Stimulated activated CD8-positive, alpha-beta memory T cell treated with anti-CD3 and anti-CD28 coated beads, Interleukin-7, amount 100 ng/mL, for 4 hours (primary cell): ENCODE measurements at places on chromosomes 2 and 18.

DNA sequence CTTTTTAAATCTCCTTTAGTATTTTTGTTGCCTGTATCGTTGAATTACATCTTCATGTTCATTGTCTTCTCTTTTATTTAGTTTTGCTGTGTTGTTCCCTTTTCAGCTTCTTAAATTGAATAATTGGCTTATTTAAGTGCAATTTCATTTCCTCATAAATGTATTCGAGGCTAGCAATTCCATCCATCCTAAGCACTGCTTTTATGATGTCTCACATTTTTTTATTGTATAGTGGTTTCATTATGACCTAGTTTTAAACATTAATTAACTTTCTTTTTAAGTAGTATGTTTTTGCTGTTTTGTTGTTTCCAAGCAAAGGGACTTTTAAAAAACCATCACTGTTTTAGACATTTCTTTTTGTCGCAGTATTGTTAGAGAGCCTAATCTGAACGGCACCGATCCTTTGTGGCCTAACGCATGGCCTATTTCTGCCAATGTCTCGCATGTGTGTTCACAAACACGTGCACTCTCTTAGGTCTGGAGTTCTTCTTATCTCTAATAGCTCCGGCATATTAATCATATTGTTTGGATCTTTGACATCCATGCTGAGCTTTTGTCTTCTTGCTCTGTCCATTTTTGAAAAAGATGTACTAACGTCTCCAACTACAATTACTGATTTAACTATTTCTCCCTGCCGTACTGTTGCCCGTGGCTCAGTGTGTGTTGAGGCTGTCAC, 59.6 kb upstream of the ZNF516 start:
- DNase-seq, result no peak

DNA sequence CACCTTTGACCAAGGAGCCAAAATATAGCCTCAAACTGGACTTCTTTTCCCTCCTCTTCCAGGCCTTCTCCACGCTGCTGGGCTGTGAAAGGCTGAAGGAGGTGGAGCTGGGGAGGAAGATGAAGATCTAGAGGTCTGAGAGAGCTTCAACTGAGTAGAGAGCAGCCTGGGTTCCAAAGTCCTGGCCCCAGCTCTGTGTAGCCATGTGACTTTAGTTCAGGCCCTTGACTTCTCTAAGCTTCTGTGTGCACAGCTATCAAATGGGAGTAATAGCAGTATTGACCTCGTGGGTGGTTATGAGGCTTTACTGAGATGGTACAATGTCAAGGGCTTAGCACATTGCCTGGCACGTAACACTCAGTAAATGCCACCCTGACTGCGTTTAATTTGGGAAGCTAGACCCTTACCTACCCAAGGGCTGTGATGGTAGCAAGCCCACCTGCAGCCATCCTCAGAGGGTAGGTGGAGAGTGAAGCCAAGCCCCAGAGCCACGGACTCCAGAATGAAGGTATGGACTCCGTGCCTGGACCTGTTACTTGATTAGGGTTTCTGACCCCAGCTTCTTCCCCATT, 38.4 kb downstream of the SERTAD2 start:
- no peak for DNase-seq

DNA sequence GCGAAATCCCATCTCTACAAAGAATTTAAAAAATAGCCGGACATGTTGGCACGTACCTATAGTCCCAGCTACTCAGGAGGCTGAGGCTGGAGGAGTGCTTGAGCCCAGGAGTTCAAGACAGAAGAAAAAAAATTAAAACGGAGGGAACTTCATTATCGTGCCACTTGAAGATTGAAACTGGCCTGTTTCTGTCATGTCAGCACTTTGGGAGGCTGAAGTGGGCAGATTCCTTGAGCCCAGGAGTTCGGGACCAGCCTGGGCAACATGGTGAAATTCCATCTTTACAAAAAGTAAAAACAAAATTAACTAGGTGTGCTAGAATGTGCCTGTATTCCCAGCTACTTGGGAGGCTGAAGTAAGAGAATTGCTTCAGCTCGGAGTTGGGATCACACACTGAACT, 3.0 kb upstream of the TEX44 start:
- DNase-seq, result no peak

DNA sequence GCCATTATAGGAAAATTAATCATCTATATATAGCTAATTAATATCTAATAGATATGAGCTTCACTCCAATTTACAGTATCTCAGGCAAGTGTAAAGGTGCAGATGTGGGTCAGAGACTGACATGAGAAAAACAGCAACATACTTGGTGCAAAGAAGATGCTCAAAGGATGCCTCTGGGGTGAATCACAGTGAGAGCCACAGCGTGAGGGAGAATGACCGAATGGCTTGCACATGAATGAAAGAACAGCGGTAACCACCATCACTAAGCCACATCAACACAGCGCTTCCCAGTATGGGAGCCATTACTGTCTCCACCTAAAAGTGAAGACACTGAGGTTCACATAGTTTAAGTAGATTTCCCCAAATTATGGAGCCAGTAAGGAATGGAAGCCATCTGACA, 423.4 kb upstream of the ID2 start:
- no peak for DNase-seq

DNA sequence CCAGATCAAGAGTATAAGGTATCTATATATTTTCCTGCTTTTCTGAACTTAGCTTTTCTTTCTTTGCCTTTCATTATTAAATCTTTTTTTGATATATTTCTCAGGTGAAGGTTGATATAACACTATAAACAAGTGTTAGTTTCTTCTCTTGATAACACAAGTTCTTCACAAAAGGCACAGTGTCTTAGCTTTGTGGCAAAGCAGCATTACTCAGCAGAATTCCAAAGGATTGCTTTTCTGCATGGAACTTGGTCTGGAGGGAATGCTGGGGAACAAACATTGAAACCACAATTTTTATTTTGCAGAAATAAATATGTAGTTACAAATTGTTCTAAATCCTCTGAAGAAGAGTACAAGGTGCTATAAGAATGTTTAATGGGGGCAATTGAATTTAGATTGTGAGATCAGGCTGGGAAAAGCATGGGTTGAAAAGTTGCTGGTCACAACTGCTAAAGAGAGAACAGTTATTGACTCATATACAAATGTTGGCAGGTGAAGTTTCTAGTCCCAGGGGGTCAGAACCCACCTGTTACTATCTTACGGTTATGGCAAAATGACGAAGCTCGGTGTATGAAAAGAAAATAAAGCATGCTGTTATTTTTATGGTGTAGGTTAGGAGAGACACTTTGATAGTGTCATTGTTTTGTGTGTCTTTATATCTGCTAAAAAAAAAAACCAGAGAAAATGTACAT, 68.2 kb downstream of the UBR3 start:
- DNase-seq, result no peak

- DNase-seq, result no peak
Measured at GRCh38 chr18:48931680-48932461, 18.9 kb downstream of the SMAD7 start.

DNA sequence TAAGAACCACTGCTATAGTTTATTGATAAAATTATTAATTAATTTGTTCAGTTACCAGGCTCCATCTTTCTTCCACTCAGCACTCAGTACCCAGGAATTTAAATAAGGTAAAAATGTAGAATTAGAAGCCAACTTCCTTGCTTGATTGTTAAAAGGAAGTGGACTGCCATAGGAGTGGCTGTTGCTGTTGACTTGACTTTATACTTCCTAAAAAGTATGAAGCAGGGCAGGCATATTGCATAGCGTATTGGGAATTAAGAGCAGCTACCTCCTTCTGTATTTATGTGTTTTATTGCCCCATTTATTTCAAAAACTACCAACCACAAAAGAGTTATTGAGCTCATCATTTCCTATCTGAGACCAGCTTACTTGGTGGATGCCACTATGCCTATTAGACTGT, 27.9 kb downstream of the PSMD1 start:
- no peak for DNase-seq

DNA sequence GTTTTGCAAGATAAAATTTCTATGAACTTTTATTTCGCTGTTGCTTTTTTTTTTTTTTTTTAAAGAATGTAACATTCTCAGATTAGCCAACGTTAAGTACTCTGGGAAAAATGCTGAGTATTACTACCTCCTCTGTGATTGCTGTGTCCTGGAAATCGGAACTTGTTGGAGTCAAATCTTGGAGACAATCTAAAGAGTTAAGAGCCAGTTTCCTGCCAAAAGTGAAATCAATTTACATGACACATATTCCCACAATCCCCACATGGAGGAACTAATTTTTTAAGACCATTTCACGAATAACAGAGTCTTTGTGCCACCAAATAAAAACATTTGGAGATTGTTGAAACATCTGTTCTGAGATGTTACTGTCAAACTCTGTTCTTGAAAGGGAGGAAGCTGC, 127.8 kb downstream of the MEP1B start:
- no peak for DNase-seq

- DNase-seq, result no peak
Measured at GRCh38 chr18:22558945-22559385, 141.2 kb upstream of the CTAGE1 start.

- no peak for DNase-seq
Measured at GRCh38 chr18:61917818-61918217, 25.0 kb upstream of the RNF152 start.

GRCh38 chr2:183630964-183631363, 506.7 kb downstream of the NUP35 start:
- no peak for DNase-seq

DNA sequence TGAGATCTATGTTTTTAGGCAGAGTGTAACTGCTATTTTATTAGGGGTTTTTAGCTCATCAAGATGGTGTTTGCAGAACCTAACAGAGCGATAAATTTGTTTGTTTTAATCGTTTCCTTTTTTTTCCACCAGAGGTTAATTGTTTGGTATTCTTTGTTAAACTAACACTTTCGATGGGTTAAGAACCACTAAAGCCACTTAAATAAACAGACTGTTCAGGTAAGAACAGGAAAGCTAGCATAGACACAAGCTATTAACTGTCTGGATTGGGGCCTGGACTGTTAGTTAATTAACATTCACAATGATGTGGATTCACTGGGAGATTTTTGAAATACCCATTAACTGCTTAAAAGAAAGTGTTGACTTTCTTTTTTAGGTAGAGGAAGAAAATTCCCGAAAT, 209.0 kb upstream of the COPS8 start:
- DNase-seq, result no peak

GRCh38 chr2:137383391-137383790, 580.9 kb upstream of the HNMT start:
- DNase-seq, result no peak

- DNase-seq, result no peak
Measured at GRCh38 chr2:158060835-158061435, 40.7 kb upstream of the UPP2 start.

DNA sequence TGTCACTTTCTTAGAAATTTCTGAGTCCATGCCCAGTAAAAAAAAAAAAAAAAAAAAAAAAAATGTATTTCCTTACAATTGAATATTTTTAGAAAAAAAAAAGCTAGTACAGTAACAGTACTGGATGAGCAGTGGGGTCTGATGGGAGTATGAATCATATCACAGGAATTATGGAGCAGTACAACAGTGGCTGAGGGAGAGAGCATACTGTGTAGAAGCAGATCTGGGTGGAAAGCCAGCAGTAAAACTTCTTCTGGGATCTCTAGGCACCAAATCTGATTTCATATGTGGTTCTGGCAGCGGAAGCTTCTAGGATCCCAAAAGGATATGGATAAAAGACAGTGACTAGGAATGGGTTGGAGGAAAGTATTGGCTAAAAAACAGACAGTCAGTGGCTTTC, 414.9 kb upstream of the FSHR start:
- no peak for DNase-seq

GRCh38 chr2:102366406-102367112, 11.0 kb downstream of the IL18R1 start:
- no peak for DNase-seq

GRCh38 chr18:54775686-54776085, 52.6 kb upstream of the RAB27B start:
- no peak for DNase-seq

- DNase-seq, result no peak
Measured at GRCh38 chr2:8494151-8494550, 187.7 kb upstream of the ID2 start.

- no peak for DNase-seq
Measured at GRCh38 chr2:38720613-38721241, 30.4 kb downstream of the SRSF7 start.

DNA sequence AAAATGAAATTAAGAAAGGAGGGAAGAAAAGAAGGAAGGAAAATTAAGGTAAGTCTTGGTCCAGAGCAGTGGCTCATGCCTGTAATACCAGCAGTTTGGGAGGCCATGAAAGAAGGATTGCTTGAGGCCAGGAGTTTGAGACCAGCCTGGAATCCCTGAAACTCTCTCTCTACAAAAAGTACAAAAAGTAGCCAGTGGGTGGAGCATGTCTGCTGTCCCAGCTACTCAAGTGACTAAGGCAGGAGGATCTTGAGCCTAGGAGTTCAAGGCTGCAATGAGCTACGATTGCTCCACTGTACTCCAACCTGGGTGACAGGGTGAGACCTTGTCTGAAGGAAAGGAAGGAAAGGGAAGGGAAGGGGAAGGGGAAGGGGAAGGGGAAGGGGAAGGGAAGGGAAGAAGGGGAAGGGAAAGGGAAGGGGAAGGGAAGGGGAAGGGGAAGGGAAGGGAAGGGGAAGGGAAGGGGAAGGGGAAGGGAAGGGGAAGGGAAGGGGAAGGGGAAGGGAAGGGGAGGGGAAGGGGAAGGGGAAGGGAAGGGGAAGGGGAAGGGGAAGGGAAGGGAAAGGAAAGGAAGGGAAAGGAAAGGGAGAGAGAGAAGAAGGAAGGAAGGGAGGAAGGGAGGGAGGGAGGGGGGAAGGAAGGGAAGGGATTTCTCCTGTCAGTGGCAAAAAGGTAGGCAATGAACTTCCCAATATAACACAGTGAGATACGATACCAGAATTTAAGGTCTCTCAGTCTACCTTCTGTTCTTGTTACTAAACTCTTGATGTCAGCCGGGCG, 412.8 kb downstream of the CMPK2 start:
- DNase-seq, result no peak

GRCh38 chr2:172449911-172450550, 22.6 kb downstream of the ITGA6 start:
- no peak for DNase-seq

- DNase-seq, result no peak
Measured at GRCh38 chr2:174561972-174562370, 35.6 kb downstream of the WIPF1 start.

DNA sequence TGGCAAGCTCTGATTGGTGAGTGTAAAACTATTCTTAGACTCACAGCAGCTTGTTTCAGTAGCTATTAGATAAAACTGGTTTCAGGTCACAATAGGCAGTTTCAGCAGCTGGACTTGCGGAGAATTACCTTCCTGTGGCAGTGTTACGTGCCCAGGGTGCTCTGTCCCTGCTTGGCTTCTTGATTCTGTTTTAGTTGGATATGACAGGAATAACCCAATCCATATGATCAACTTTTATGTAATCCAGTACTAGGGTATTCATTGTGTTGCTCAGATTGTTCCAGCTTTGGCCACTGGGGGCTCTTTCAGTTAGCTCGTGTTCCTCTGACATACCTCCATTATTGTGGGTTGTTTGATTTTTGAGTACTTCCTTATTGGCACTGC, 43.1 kb downstream of the INPP4A start:
- DNase-seq, result peak; percentile 38
